ENCODE measurements at places on chromosomes 6 and 20.

DNA sequence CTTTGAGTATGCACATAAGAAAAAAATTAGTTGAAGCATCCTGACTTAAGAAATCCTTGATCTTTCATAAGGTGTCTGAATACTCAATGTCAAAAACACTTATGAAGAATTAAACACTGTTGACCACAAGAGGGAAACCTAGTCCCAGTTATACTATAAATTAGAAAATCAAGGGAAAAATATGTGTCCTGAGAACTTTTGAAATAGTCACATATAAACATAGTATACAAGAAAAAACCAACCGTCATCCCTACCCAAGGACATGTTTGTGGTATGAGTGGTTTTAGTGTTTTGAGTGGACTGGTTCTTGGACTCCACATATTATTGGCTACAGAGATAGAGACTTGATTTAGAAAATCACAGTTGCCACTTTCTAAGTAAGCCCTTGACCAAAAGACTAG, 7.6 kb upstream of the HLA-DRA start:
- no peak for DNase-seq

DNA sequence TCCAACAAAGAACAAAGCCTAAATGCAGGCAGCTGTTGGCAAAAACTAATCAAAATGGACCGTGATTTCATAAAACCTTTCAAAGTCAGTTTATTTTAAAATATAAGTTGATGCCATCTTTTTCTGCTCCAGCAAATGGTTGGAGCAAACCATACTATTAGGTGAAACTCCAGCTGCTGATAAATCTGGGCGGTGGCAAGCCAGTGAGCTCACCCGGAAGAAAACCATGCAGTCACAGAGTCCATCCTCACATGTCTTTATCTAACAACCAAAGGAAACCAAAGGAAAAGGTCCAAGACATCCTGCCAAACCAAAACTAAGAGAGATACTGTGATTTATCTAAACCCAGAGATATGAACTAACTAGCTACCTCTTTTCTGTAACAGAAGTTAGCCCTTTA, 72.6 kb downstream of the HIVEP2 start:
- DNase-seq: no peak

DNA sequence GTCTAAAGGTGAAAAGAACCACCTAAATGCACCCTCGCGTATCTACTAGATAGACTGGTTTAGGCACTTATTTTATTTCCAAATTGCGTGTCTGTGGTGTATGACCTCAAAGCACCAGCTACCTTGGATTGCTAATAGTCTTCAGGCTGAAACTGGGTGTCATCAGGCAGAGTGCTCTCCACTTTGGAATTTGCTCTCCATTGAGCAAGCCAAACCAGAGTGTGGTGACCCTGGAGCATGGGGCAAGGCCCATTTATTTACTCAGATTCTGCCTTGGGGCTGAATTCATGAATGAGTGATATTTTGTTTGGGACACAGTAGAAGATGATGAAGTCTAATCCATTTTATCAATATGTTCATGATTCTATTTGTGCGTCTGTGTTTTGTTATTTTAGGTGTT, 812.8 kb upstream of the SLC35B3 start:
- no peak for DNase-seq

- DNase-seq: no peak
These were observed 107.9 kb downstream of the EPM2A start for GRCh38 chr6:145627451-145627850.

- DNase-seq: peak; percentile 25
These were observed 16.2 kb downstream of the HLA-DPB1 start for GRCh38 chr6:33091957-33092356.

- DNase-seq: no peak
These were observed 457.0 kb downstream of the EPM2A start for GRCh38 chr6:145278163-145278807.
